Stimulated activated CD4-positive, alpha-beta T cell treated with anti-CD3 and anti-CD28 coated beads, Interleukin-12 subunit alpha, Interleukin-12 subunit beta, amount 100 ng/mL, for 24 hours (primary cell): ENCODE measurements at places on chromosomes 11 and 22.

- DNase-seq, result no peak
Observed at GRCh38 chr22:29044657-29045176, 16.9 kb downstream of the C22orf31 start.

GRCh38 chr11:60367009-60367408 is 11.3 kb upstream of the MS4A7 start:
- DNase-seq, result no peak

DNA sequence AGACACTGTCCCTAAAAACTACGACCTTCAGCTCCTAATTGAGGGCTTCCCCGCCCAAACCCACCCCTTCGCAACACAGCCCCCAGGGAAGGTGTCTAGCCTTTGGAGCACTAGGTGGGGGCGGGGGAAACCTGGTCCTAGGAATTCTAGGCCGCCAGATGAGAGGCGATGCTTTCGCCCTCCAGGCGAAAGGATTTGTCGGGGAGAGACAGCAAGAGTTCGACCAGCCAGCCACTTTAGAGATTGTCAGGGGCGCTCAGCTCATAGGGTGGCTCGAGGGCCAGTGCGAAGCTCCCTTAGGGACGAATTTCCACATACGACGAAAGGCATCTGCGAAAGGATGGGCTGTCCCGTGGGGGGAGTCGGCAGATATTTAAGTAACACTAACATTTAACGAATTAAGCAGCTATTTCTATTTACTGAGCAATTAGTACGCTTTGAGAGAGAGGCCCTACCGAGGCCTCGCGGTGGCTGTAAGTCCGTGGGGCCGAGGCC is 5.3 kb downstream of the CD248 start:
- no peak for DNase-seq

- DNase-seq, result no peak
Observed at GRCh38 chr22:20000246-20001081, 16.2 kb downstream of the ARVCF start.
